ENCODE measurements at places on chromosomes 2 and 18.

GRCh38 chr2:169716938-169717690 is 16.5 kb upstream of the KLHL23 start:
- no peak for DNase-seq

- no peak for DNase-seq
Observed at GRCh38 chr2:34143149-34143548, 544.0 kb upstream of the FAM98A start.

- DNase-seq = no peak
Observed at GRCh38 chr2:114769110-114769509, 326.7 kb downstream of the DPP10 start.

GRCh38 chr2:126344493-126344892 is 311.5 kb upstream of the GYPC start:
- DNase-seq = no peak

GRCh38 chr2:233082222-233082930 is 22.2 kb downstream of the INPP5D start:
- DNase-seq = no peak

DNA sequence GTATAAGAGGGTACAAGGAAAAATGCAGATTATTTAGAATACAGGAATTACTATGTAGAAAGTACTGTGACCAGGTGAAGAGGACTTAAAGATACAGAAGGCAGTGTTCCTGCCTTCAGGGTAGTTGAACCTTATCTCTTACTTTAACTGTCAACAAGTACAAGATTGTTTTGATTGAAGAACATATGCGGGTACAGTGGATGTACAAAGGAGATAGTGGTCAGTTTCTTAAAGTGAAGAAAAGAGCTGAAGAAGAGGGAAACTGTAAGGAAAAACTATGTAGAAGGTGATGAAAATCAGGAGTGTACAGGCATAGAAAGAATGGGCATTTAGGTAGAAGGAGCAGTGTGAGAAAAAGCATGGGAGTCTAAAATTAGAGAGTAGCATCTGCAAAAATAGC is 2.2 kb downstream of the RALBP1 start:
- DNase-seq = no peak

DNA sequence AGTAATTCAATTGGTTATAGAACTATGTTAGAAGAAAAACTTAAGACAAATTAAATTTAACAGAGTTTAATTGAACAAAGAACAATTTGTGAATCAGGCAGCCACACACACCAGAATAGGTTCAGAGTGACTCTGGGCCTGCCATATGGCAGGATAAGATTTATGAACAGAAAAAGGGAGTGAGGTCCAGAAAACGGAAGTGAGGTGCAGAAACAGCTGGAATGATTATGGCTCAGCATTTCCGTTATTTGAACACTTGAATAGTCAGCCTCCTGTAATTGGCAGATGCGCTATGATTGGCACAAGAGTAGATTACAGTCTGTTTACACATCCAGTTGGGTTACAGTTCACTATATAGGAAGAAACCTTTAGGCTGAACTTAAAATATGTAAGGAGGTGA is 99.0 kb downstream of the MBD2 start:
- no peak for DNase-seq

DNA sequence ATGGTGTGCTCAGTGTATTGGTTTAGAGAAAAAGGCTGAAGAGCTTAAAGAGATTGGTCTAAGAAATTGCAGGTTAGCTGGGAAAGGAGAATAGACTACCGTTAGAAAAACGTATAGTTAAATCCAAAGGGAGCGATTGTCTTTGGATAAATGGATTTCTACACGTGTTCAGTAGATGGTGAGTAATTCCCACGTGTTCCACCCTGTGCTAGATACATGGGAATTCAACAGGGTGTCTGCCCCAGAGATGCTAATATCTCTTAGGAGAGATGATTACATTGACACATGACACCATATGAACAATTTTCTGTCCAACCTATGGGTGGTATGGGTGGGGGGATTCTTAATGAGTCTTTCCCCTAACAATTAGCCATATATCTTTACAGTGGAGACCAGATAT is 99.8 kb downstream of the TDRD15 start:
- DNase-seq = no peak

DNA sequence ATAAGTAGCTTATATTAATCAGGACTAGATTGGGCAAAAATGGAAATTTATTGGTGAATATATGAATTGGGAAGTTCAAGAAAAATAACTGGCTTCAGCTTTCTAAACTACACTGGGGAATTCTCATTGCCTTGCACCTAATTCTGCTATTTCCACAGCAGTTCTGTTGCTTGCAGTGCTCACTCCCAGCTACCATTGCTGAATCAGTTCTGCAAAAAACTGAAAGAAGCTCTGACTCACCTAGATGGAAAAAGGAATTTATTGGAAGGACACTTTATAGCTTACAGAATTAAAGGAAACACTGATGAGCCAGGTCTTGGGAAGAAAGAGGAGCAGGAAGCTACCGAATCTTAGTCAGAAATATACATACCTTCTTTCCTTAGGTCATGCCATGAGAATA is 60.3 kb upstream of the ACVR1 start:
- no peak for DNase-seq

- DNase-seq = no peak
Observed at GRCh38 chr2:117972476-117973123, 41.3 kb downstream of the CCDC93 start.

DNA sequence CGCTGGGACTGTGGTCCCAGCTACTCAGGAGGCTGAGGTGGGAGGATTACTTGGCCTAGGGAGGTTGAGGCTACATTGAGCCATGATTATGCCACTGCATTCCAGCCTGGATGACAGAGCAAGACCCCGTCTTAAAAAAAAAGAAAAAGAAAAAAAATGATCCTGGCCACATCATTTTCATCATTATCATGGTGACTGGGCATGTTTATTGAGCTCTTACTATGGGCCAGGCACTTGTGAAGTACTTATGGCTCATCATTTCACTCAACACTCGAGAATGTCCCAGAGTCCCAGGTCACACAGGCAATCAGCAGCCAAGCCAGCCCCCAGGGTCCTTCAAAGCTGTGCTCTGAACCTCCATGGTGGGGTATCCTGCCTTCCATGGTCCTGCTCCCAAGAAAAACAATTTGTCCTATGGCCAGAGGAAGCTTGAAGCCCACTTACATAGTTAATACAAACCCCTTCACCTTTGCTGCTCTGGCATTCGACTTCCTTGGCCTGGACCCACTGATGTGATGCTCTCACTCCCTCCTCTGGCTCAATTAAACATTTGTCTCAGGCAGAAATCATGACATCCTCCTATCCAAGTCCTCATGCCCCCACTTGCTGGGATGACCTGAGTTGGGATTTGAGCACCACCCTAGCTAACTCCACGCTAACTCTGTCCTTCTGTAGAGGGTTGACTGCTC is 3.8 kb upstream of the CNNM4 start:
- no peak for DNase-seq

DNA sequence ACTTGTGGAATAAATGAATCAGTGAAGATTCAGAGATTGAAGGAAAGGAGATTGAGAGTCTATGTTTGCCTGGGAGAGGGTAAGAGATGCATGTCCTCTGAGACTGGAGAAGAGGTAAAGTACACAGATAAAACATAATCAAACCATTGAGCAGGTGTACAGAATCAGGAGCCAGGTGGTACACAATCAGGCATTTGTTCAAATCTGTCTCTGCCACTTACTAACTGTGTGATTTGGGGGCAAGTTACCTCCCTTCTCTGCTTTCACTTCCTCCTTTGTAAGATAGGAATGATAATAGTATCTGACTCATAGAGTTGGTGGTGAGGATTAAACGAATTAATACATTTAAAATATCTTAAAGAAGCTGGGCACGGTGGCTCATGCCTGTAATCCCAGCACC is 94.0 kb downstream of the CDK15 start:
- DNase-seq = no peak

DNA sequence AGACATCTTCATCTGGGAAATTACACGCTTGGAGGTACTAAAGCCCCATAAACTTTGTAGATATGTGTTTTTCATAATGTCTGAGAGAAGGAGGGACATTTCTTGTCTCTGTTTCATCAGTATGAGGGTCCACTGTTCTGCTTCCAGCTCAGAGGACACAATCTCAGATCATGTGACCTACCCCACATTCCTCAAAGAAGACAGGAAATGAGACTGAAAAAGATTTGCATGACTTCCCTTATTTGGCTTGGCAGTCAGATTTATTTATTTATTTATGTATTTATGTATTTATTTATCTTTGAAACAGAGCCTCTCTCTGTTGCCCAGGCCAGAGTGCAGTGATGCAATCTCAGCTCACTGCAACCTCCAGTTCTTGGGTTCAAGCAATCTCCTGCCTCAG is 463.7 kb upstream of the RGPD4 start:
- peak; percentile 1 for DNase-seq

DNA sequence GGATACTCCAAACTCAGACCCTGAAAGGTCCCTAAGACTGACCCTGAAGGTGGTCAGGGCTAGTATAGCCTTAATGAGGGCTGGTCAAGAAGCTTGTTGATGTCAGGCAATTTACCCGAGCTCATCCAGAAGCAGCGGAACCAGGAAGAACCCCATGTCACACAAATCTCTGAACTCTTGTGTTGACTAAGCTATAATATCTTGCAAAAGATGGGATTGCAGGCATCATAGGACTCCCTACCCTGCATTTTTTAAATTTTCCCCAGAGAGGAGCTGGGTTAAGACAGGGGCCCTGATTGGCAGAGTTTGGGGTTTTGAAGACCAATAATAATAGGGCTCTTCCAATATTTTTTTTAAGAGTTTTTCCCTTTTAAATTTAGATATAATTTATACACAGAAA is 2.0 kb upstream of the PLEKHB2 start:
- no peak for DNase-seq

- DNase-seq = peak; percentile 57
Observed at GRCh38 chr2:38178119-38178518, 102.2 kb upstream of the CYP1B1 start.
